ENCODE measurements at places on chromosomes 5 and 9.

- DNase-seq, result no peak
Observed at GRCh38 chr9:347667-348292, 133.1 kb downstream of the DOCK8 start.

DNA sequence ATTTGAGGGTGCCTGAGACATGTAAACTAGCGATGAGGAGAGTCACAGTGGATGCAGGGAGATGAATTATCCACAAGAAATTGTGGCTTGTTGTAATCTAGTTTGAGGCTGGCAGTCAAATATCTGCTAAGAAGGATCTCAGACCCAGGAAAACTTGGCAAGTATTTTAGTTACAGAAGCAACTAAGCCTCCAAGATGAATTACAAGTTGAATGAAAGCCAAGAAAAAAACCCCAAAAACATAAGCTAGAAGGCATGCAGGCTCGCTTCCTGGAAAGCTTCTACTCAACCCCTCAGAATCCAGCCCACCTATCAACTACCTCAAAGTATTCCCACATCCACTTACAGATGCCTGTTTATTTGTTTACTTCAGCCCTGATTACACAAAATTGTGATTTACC lies 696.9 kb downstream of the MAT2B start:
- DNase-seq, result no peak

GRCh38 chr5:180839935-180840334 lies 21.1 kb downstream of the ZFP62 start:
- DNase-seq, result no peak

- no peak for DNase-seq
Observed at GRCh38 chr9:136622538-136622948, 40.2 kb upstream of the EGFL7 start.

DNA sequence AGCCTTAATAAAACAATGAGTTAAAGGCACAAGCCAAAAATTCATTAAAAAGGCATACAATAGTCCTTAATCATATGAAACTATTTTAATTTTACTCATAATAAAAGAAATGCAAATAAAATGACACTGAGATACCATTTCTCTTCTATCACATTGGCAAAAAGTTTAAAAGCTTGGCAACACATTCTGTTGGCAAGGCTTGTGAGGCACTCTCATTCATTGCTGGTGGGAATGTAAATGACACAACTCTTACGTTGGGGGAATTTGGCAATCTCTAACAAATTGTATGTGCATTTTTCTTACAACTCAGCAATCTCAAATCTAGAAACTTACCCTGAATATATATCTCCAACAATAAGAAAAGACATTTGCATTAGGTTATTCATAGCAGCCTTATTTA lies 111.6 kb downstream of the PRELID2 start:
- DNase-seq, result no peak

GRCh38 chr5:147573211-147573610 lies 63.3 kb upstream of the DPYSL3 start:
- no peak for DNase-seq

- DNase-seq, result no peak
Observed at GRCh38 chr9:93713716-93714115, 137.3 kb downstream of the PHF2 start.

- DNase-seq, result no peak
Observed at GRCh38 chr5:116466727-116467464, 107.7 kb downstream of the SEMA6A start.

DNA sequence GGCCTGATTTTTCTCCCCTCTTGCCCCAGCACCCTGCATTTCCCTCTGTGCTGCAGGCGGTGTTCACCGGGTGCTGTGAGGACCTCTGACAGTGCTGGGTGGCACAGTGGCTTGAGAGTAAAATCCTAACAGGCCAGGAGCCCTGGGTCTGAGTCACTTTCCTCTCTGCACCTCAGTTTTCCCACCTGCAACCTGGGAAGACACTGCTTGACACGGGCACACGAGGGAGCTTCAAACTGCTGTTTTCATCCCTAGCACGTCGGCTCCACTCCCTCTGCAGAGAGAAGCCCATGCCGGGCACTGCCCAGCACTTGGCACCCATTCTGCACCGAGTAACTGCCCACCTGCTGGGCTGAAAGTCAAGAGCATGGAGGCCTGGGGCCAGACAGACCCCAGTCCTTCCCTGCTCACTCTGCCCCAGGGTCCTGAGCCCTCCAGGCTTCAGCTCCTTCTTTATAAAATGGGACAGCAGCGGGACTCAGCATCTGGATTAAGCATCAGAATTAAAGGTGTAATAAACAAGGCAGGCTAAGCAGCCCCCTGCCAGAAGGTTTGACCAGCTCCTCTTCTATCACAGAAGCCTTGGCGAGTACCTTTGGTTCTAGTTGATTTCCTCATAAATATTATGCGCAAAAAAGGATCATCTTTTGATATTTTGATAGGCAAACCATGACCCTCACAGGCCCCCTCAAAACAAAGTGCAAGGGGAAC lies 5.2 kb downstream of the GFI1B start:
- no peak for DNase-seq

GRCh38 chr5:111704452-111705085 lies 52.4 kb downstream of the NREP start:
- DNase-seq, result no peak

GRCh38 chr5:58979090-58979489 lies 396.2 kb downstream of the RAB3C start:
- no peak for DNase-seq

DNA sequence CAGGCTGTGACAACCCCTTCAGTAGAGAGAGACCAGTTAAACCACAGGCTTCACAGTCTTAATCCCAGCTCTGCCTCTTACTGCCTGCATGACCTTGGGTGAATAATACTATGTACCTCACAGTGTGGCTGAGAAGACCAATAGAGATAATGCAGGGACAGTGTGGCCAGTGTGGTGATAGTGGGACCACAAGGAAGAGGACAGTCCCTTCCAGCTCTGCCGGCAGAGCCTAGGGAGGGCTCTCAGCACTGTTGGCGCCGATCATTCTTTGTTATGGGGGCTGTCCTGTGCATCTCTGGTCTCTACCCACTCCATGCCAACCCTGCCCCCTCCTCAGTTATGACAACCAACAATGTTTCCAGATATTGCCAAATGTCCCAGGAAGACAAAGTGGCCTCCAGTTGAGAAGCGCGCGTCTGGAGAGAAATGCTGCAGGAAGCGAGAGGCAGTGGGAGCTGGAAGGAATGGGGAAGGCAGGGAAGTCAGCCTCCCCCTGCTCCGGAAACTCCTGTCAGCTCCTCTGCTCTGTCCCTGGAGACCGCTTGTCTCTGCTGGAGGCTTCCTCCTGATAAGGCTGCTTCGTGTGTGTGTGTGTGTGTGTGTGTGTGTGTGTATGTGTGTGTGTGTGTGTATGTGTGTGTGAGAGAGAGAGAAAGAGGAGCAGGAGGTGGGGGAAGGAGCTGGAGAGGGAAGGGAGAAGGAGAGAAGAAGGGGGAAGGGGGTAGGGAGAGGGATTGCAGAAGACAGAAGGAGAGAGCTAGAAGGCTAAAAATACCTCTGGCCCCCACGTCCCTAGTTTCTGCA lies 31.8 kb upstream of the FABP6 start:
- no peak for DNase-seq

GRCh38 chr5:148094336-148094735 lies 30.6 kb downstream of the SPINK5 start:
- DNase-seq, result no peak

DNA sequence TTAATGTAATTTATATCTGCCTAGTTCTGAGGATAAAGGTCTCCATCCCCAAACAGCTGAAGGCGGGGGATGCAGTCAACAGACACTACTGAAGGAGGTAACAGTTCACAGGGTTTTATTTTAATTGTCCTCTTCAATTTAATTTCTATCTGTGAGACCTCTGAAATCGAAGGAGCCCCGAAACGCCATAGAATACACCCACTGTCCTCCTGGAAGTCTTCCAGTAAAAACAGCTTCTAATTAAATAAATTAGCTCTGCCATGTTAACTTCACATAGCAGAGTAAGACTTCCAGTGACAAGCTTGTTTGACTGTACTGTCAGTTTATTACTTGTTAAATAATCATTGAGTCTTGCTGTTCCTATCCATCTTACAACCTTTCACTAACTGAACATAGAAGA lies 193.5 kb downstream of the SEC61B start:
- DNase-seq, result no peak

Measured in stimulated activated naive CD4-positive, alpha-beta T cell (primary cell).